ENCODE measurements at places on chromosomes 1 and 21.

GRCh38 chr1:43430831-43431230, 22.9 kb downstream of the HYI start:
- DNase-seq: no peak

- DNase-seq: no peak
Measured at GRCh38 chr1:169119405-169119804, 12.9 kb downstream of the ATP1B1 start.

- DNase-seq: no peak
Measured at GRCh38 chr1:223319905-223320580, 43.9 kb downstream of the SUSD4 start.

- no peak for DNase-seq
Measured at GRCh38 chr1:24939675-24940193, 9.7 kb upstream of the RUNX3 start.

- no peak for DNase-seq
Measured at GRCh38 chr1:244821134-244821533, 14.3 kb upstream of the COX20 start.

All from type B pancreatic cell (in vitro differentiated cells).